ENCODE measurements at places on chromosomes 6 and 20.

DNA sequence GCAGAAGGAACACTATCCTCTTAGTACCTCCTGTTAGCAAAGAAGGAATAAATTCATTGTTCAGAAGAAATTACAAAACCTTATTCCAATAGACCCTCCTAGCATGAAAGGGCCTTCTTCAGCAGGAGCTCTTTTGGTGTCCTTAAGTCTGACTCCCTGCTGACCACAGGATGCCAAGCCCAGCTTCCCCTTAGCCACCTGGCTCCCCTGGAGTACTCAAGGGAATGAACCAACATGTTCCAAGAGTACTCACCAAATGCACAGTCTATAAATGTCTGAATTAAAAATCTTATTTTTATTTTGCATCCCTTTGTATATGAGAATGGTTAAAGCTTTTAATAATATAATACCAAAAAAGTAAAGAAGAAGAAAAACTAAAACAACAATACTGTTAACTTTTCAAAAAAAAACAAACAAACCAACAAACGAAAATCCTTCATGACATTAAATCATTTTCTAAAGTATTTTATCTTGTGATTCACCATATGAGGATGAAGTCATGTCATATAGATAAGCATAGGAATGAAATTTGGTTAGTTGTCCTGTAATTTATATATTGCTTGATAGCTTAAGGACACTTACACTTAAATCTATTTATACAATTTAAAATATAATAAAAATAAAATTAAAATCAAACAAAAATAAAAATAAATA, 1355.1 kb downstream of the HACE1 start:
- no peak for DNase-seq

GRCh38 chr6:19842030-19842615, 5.0 kb downstream of the ID4 start:
- DNase-seq: no peak

- DNase-seq: no peak
These were observed 65.8 kb downstream of the PHACTR2 start for GRCh38 chr6:143743301-143744166.

DNA sequence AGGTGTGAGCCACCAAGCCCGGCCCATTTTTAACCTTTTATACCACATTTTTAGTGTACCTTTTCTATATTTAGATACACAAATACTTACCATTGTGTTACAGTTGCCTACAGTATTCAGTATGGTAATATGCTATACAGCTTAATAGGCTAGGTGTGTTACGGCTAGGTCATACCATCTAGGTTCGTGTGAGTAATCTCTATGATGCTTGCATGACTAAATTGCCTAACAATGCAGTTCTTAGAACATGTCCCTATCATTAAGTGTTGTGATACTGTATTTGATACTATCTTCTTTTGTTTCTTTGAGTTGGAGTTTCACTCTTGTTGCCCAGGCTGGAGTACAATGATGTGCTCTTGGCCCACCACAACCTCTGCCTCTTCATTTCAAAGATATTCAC, 387.7 kb upstream of the SASH1 start:
- DNase-seq: no peak

DNA sequence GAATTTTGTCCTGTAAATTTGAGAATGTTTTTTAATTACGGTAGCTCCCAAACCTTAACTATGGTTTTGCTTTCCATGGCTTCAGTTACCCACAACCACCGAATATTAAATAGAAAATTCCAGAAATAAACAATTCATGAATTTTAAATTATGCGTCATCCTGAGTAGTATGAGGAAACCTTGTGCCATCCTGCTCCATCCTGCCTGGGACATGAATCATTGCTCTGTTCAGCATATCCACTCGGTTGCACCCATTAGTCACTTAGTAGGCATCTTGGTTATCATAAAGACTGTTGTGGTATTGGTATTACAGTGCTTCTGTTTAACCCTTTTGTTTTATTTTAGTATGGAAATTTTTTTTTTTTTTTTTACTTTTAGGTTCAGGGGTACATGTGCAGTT, 39.7 kb downstream of the KCNS1 start:
- DNase-seq: no peak

GRCh38 chr6:109397020-109397419, 14.8 kb upstream of the CD164 start:
- DNase-seq: no peak

- DNase-seq: no peak
These were observed 405.0 kb downstream of the CDKAL1 start for GRCh38 chr6:20939161-20939775.

DNA sequence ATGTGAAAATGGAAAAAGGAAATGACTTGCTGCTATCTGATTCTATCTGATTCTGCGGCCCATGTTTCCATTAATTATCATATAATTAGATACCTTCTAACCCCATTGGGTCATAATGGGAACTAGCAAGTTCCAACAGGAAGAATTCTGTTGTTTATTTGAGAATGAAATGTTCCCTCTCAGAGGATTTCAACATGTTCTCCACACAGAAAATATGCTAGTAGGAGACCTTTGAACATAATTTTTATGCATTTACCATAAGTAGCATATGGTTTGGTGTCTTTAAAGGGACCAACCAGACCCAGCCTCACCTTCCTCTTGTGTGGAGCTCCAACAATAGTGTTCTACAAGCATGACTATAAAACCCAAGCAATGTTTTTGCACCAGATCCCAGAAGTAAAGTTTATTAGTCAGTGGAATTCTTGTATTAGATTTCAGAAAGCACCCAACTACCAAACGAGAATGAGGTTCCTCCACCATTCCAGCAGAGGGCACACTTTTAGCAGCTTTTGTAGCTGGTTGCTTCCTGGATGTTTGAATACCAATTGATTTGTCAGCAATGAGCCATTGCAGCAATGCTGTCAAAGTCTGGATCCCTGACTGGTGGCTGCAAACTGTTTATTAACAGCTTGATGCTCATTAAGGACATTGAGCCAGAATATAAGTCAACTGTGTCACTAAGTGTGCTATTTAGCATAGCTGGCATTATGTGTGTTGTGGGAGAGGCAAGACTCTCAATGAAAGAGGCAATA, 143.6 kb upstream of the GJE1 start:
- DNase-seq: no peak

- DNase-seq: no peak
These were observed 56.0 kb downstream of the MRAP2 start for GRCh38 chr6:84089552-84089951.

GRCh38 chr20:7195704-7196103, 428.2 kb downstream of the BMP2 start:
- DNase-seq: no peak

GRCh38 chr6:72715119-72715518, 93.3 kb downstream of the KCNQ5 start:
- no peak for DNase-seq

DNA sequence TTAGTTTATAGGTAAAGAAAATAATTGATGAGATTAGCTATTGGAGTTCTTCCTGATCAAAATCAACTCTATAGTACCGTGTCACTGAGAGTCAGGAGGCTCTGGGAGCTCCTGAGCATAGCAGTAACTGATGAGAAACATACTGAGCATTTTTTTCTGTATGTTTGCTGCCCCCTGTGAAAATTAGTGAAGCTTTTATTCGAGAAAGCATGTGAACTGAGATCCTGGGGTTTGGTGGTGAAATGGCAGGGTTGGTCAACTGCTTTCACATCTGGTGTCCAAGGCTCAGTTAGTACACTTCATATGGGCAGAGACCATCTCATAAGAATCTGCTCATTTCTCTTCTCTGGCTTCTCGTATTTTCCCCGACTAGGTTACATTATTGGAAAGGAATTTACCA, 4.1 kb upstream of the ABT1 start:
- no peak for DNase-seq

DNA sequence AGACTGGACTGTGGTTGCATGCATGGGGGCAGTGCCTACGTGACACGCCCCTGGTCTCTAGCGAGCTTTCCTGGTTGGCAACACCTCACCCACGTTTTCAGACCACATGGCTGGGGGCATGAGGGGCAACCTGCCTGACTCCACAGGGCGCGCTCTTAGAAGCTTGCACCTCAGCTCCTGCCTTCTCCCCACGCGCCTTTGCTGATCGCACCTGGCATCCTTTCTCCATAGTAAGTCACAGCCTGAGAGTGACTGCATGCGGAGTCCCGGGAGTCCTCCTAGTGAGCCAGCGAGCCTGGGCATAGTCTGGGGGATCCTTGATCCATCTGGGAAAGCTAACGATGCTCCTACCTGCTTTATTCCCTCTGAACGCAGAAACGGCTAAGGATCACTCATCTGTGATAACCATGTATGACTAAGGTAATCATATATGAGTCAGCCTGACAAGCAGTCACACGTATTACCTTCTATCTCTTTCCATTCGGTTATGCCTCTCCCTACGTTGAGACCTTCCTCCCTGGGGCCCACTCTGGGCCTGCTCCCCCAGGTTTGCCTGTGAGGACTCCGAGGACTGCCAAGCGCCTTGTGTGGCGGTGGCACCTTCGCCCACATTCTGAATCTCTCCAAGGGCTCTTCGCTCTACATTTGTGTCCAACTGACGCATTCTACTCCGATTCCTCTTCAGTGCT, 4.5 kb downstream of the TCFL5 start:
- no peak for DNase-seq

GRCh38 chr6:26163427-26164119, 76.3 kb downstream of the HFE start:
- no peak for DNase-seq

- peak; percentile 13 for DNase-seq
These were observed 3.8 kb downstream of the MTCL3 start for GRCh38 chr6:127515234-127515793.

GRCh38 chr6:38432479-38432878, 207.2 kb downstream of the BTBD9 start:
- DNase-seq: no peak

DNA sequence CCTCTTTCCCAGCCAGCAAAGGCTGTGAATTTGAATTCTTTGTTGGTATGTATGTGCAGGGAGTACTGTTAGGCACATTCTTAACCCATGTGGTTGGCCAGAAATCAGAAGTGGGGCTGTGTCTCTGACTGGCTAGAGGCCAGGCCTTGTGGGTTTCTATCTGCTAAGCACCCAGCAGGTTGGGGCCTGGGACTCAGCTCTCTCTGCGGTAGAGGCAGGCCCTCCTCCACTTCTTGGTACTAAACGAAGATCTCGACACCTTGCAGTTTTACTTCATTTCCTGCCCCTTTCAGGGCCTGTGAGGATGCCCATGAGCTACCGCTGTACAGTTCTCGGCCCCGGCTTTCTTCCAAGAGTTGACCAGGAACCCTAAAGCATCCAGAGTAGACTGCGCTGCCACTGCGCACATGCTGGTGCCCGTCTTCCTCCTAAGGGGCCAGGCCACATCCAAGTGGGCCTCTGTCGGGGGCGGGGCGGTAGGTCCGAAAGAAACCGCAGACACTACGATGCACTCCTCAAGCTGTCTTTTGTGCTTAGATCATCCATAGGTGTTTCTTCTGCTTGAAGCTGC, 51.1 kb downstream of the TCP11 start:
- no peak for DNase-seq

- no peak for DNase-seq
These were observed 22.8 kb downstream of the FYN start for GRCh38 chr6:111850295-111850937.

DNA sequence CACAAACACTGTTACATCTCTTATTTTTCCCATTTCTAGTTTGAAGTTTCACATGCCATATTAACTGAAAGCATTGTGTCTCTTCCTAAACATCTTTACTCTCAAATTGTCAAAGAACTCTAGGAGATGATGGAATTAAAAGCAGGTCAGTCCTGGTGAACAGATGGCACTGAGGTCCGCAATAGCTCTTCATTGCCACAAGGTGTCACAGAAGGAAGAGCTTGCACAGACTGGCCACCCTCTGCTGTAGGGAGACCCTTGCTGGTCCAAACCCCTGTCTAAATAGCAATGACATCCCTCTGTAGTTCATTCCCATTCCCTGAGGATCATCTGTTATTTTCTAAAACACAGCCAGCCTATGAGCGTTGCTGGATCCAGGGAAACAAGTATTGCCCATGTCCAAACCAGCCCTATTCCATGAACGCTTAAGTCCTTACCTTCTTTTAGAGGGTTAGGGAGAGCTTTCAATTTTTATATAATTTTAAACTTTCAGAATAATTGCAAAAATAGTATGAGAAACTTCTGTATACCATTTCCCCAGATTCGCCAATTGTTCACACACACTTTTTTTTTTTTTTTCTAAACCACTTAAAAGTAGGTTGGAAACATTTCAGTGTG, 10.1 kb upstream of the HDAC2 start:
- no peak for DNase-seq

GRCh38 chr6:95784869-95785268, 207.5 kb downstream of the MANEA start:
- DNase-seq: no peak

DNA sequence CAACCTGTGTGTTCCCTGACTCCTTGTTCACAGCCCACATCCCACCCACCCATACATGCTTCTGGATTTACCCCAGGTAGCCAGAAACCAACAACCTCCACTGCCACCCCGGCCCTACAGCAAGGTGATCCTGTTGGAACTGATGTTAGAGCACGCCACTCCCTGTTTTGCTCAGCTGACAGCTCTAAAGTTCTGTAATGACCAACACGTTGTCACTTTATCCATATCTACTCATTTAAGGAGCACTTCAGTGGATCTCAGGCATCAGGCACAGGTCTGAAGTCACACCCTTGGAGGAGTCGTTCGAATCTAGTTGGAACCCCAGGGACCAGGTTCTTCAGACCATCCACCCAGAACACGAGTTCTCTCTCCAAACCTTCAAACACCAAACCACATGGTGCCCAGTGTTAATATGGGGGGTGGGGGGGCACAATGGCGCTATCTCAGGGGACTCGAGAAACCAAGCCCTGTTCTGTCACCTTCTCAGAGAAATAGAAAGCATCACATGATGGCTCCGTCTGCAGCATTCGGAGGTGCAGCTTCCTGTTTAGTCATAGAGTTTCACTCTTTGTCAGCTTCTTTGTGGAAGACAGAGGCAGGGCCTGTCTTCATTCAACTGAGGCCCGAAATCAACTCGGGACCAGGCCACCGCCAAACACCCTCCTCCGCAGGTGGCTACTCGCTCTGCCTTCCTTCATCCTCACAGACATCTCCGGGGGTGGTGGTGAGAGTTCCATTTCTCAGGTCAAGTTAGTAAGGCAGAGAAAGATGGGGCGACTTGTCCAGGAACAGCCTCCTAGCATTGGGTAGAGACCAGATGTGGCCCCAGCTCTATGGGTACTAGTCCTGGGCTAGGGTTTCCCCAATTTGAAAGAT, 142.2 kb downstream of the NFATC2 start:
- peak; percentile 70 for DNase-seq

GRCh38 chr20:1618954-1619540, 762 bp downstream of the SIRPB1 start:
- DNase-seq: no peak

GRCh38 chr6:7805078-7805849, 79.4 kb downstream of the BMP6 start:
- DNase-seq: no peak
